ENCODE measurements at places on chromosomes 11 and 22.

- no peak for DNase-seq
Measured at GRCh38 chr11:94107363-94107762, 21.3 kb upstream of the PANX1 start.

GRCh38 chr11:64500176-64501013, 90.6 kb upstream of the SLC22A12 start:
- no peak for DNase-seq

DNA sequence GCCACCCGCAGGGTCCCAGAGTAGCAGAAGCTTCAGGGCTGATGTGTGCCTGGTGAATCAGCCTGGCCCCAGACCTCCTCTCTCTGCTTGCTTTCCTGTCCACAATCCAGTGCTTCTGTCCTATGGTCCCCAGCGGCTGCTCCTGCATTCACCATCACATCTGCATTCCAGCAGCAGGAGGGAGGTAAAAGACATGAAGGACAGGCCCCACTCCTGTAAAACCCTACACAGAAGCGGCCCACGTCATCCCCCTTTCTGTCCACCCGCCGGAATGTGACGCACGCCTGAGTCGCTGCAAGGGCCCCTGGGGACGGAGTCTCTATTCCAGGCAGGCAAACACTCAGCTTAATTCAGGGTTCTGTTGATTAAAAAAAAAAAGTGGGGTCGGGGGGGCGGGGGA, 58.3 kb downstream of the CDKN1C start:
- no peak for DNase-seq

DNA sequence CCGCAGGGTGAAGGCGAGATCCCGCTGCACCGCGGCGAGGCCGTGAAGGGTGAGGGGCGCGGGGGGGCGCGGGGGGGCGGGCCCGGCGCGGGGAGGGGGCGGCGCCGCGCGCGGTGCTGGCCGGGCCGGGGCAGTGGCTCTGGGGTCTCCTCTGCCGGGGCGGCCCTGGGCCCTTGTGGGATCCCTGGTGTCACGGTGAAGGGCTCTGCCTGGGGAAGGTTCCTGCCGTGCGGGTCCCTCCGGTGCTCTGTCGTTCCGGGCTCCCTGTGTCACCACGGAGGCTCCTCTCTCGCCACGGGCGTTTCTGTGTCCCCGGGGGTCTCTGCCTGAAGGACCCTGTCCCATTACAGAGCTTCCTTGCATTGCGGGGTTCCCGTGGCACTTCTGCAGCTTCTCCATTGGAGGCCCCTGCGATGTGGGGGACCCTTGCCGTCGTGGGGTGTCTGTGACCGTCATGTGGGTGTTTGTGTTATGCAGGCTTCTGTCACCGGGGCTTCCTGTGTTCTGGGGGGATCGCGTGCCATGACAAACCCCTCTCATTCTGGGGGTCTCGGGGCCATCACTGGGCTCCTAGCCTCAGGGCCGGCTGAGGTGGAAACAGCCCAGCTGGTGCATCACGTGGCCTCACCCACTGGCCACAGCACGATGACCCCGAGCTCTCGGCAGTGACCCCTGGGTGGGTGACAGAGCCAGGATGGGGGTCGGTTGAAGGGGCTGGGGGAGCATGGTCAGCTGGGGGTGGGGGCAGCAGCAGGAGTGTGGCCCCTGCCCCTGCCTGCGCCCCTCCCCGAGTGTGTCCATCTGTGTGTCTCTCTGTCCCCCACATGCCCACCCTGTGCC, 25.3 kb downstream of the SHANK3 start:
- no peak for DNase-seq

GRCh38 chr11:59423835-59424234, 2.4 kb downstream of the OR5A2 start:
- no peak for DNase-seq

DNA sequence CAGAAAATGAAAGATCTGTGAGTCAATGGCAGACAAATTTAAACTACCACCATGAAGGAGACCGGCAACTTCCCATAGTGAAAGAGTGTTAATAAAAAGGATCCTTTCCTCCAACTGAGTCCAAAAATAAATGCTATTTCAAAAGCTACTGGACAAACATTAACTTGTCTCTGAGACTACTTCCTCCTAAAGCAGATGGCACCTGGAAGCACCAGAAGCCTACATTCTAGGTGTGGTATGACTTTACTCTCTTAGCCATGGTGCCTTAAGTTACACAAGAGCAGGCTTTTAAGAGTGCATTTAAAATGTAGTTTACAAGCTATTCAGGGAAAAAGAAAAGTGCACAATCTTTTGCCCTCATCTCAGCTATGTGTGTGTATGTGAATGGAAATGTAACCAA, 2.5 kb downstream of the ARHGAP32 start:
- peak; percentile 5 for DNase-seq

- DNase-seq, result no peak
Measured at GRCh38 chr22:47032091-47032943, 269.9 kb downstream of the TBC1D22A start.

GRCh38 chr11:19027829-19028595, 32.5 kb downstream of the MRGPRX2 start:
- DNase-seq, result no peak

- DNase-seq, result no peak
Measured at GRCh38 chr11:9489080-9489765, 28.4 kb downstream of the ZNF143 start.

GRCh38 chr11:125398475-125398874, 97.6 kb downstream of the FEZ1 start:
- no peak for DNase-seq

DNA sequence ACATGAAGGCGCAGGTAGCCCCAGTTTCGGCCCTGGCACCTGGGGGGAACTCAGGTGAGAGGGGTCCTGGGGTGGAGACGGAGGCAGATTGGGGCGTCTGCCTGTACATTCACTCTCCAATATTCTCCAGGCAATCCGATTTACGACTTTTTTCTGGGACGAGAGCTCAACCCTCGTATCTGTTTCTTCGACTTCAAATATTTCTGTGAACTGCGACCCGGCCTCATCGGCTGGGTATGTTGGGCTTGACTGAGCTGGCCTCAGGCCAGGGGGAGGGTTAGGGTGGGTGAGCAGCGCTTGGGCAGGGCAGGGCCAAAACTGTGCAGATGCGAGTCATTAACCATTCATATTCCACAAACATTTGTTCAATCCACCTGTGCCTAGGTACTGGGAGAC, 1.7 kb downstream of the TM7SF2 start:
- no peak for DNase-seq
